HepG2 (cell line): ENCODE measurements at places on chromosomes 16 and 17.

- DNase-seq = no peak
These were observed 559 bp downstream of the MVD start for GRCh38 chr16:88662222-88662842.

- no peak for DNase-seq
These were observed 142.1 kb downstream of the HS3ST3B1 start for GRCh38 chr17:14442798-14443528.

GRCh38 chr16:84999857-85000480 is 11.4 kb downstream of the ZDHHC7 start:
- DNase-seq = no peak

DNA sequence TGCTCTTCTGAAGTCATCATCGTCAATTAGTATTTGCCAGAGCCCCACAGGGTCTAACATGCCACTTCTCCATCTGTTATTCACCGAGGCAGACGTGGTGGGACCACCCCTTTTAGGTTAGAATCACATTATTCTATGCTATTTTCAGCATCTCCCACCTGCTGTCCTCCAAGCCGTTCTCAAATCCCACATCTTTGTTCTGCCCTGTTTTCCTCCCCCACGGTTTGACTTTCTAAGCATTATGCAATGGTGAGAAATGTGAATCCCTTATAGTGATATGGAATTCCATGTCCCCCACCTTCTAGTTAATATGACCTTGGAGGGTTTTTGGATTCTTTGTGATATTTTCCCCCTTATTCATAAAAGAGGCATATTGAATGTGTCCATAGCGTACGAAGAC is 634.1 kb upstream of the RBFOX1 start:
- DNase-seq = no peak

DNA sequence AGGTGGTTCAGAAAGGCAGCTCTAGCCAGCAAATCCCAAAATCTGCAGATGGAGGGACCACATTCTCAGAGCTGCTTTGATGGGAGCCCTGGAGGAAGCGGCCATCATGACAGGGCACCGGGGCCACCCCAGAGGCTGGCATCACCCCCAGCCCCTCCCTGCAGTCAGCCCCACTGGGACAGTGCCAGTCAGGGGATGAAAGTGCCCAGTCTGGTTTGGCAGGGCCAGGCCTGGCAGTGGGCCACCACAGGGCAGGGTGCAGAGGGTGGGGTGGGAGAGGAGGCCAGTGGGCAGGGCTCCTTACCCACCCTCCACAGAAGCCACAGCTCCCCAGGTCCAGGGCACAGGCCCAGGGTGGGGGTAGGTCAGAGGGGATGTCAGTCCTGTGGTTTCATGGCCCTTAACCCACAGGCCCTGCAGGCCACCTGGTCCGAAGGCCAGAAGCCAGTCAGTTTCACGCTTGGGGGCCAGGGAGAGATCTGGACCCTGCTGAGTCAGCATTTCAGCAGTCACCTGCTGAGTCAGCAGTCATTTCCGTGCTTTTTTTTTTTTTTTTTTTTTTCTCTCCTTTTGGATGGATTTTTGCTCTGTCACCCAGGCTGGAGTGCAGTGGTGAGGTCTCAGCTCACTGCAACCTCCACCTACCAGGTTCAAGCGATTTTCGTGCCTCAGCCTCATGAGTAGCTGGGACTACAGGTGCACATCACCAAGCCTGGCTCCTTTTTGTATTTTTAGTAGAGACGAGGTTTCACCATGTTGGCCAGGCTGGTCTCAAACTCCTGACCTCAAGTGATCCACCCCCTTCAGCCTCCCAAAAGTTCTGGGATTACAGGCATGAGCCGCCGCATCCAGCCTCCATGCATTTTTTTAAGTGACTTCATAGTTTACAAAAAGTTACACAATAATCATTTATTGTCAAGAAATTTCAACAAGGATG is 10.4 kb downstream of the SLC25A10 start:
- no peak for DNase-seq

DNA sequence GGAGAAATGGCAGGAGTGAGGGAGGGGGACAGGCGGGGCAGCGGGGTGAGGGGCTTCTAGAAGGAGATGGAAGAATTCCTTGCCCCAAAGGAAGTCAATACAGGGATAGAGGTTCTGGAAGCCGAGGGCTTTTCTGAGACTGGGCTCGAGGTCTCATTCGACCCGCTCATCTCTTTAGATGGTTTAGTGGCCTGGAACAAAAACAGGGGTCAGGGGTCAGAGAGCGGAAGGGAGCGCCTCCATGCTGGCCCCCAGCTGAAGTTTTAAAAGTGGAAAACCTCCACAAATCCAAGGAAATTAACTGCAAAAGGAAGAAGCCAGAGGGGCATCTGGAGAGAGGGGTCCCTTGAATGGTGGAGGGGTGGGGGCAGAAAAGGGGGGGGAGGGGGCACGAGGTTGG is 72.5 kb downstream of the SRCIN1 start:
- no peak for DNase-seq

- DNase-seq = no peak
These were observed 25.5 kb downstream of the COPZ2 start for GRCh38 chr17:48012151-48012520.
